ENCODE measurements at places on chromosomes 7 and 10. TPM values are rescaled to one million over a fixed set of nuclear protein-coding genes. Genes with fewer than 3 reads are reported as not detected.

EPHA1 gene
- not detected for total RNA-seq

ACHE gene
- 0.27 TPM for total RNA-seq

CTTNBP2 gene
- total RNA-seq, result 0.94 TPM

PDLIM1 gene
- total RNA-seq, result 21.0 TPM
